ENCODE measurements at places on chromosomes 16 and 17.
A peak's percentile ranks its signal among the peaks of the same experiment; 100 is the strongest.

DNA sequence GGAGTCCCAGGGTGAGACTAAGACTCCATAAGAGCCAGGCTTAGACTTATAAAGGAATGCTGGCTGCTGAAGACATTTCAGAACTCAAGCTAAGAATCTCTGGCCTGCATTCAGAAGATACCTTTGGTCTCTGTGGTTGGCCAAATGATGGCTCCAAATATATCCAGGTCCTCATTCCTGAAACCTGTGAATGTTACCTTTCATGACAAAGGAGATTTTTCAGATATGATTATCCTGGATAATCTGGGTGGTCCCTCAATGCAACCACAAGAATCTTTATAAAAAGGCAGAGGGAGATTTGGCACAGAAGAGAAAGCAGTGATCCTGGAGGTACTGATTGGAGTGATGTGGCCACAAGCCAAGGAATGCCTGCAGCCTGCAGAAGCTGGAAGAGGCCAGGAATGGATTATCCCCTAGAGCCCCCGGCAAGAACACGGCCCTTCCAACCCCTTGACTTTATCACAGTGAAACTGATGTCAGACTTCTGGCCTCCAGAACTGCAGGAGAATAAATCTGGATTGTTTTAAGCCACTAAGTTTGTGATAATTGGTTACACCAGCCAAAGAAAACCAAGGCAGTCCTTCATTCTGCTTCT, 253.3 kb downstream of the SLC39A11 start:
- DNase-seq, result no peak

- DNase-seq, result no peak
These were observed 60.7 kb downstream of the ARSG start for GRCh38 chr17:68352041-68352440.

- DNase-seq, result peak; percentile 67
These were observed 2.5 kb downstream of the CORO1A start for GRCh38 chr16:30185683-30186421.

- DNase-seq, result no peak
These were observed 19.2 kb downstream of the RNF213 start for GRCh38 chr17:80279895-80280294.

GRCh38 chr17:32463304-32463703, 19.0 kb downstream of the PSMD11 start:
- no peak for DNase-seq

DNA sequence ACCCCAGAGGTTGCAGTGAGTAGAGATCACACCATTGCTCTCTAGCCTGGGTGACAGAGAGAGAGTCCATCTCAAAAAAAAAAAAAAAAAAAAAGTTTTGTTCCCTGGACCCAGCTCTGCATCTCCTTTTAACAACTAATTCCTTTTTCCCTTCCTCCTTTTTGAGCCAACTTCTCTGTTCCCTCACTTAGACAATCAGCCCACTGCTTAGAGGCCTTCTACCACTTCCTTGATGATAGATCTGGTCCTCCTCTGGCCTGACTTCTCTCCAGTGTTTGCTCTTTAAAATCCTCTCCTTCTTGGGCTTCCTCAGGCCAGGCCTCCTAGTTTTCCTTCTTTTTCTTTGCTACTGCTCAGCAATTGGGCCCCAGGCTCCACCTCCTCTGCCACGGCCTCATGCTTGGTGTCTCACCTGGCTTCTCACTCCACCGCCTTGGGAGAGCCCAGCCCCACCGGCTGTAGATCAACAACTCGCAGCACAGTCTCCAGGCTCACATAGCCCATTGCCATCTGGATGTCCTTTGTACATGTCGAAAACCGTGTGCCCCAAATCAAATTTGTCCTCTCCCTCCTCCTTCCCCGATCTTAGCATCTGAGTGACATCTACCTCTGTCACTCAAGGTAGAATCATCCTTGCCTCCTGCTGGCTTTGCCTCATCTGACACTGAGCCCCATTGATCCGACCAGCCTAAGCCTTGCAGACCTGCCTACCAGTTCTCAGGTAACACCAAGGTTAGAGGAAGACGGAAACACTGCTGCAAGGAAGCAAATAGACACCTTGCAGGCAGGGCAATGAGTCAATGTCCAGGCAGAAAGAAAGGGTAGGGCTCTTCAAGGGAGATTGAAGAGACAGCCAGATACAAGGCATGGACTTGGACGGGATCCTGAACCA, 17.4 kb downstream of the ARHGAP27 start:
- DNase-seq, result no peak

DNA sequence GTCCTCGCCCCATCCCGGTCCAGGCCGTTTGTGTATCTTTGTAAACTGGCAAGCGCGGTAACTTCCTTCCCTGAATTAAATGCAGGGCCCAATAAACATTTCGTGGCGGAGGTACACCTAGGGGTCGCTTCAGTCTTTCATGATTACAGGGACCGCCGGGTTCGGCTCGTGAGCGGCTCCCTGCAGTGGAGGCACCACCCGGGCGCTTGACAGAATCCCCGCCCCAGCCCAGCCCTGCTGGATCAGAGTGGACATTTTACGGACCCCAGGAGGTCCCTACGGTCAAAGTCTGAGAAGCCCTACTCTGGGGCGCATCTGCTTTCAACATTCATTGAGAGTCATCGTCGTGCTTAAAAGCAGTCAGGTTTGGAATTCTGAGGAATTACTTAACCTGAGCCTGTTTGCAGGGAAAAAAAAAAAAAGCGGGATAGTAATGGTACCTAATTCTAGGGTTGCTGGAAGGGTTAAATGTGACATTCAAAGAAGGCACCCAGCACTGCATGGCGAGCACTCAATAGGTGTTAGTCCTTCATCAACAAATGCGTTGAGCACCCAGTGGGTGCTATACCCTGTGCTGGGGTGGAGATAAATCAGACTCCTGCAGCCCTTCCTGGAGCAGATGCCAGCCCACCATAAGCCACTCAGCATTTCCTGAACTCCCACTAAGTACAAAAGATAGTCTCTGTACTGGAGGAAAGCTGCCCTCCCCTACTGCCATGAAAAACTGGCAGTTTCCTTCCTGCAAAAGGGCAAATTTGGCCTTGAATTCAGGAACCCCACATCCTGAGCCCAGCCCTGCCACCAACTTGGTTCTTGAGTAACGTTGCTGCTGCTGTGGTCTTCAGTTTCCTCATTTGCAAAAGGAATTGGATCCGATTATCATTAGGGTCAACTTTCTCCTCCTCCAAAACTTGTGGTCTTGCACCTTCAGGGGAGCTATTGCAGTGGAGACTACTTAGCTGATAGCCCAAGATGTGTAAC, 658 bp upstream of the DUSP3 start:
- DNase-seq, result no peak

DNA sequence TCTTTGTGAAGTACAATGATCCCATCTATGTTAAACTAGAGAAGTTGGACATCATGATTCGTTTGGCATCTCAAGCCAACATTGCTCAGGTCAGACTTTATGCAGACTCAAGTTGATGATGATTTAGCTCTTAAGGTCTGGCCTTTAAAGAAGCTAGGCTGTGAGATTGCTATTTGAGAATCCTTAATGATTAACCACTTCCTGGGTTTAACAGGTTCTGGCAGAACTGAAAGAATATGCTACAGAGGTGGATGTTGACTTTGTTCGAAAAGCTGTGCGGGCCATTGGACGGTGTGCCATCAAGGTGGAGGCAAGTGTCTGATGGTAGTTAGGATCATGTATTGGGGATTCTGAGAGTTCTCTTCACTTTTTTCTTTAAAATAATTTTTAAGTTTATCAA, 40.3 kb downstream of the AP2B1 start:
- DNase-seq, result no peak

GRCh38 chr16:50282955-50283631, 16.7 kb downstream of the ADCY7 start:
- no peak for DNase-seq

DNA sequence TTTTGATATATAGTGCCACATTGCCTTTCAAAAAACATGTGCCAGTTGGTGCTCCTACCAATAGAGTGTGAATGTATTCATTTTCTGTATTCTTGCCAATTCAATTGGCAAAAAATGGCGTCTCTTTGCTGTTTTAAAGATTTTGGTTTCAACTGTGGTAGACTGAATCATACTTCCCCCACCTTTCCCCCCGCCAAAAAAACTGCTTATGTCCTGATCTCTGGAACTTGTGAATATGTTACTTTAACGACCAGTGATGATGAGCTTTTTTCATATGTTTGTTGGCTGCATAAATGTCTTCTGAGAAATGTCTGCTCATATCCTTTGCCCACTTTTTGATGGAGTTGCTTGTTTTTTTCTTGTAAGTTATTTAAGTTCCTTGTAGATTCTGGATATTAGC, 325.1 kb upstream of the KCNJ16 start:
- no peak for DNase-seq

DNA sequence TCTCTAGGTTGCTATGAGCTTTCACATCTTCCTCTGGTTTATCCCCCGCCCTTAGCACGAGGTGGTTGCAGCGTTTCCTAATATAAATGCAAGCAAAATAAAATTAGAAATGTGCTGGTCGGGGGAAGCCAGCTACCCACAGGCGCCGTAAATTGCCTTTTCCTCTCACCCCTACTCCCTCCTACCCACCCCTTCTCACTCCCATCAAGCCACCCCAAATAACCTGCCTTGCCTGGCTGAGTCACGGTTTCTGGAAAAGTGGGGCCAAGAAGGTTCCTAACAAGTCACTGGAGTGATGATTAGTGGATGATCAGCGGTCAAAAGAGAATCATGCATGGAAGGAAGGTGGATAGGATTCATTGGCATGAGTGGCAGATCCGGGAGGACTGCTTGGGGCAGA, 120.9 kb upstream of the RBFOX1 start:
- no peak for DNase-seq

GRCh38 chr17:7219229-7219811, 316 bp downstream of the DLG4 start:
- DNase-seq, result no peak

- DNase-seq, result no peak
These were observed 590.3 kb upstream of the GOT2 start for GRCh38 chr16:59324462-59324861.

- no peak for DNase-seq
These were observed 118.4 kb upstream of the NOG start for GRCh38 chr17:56475116-56475515.

DNA sequence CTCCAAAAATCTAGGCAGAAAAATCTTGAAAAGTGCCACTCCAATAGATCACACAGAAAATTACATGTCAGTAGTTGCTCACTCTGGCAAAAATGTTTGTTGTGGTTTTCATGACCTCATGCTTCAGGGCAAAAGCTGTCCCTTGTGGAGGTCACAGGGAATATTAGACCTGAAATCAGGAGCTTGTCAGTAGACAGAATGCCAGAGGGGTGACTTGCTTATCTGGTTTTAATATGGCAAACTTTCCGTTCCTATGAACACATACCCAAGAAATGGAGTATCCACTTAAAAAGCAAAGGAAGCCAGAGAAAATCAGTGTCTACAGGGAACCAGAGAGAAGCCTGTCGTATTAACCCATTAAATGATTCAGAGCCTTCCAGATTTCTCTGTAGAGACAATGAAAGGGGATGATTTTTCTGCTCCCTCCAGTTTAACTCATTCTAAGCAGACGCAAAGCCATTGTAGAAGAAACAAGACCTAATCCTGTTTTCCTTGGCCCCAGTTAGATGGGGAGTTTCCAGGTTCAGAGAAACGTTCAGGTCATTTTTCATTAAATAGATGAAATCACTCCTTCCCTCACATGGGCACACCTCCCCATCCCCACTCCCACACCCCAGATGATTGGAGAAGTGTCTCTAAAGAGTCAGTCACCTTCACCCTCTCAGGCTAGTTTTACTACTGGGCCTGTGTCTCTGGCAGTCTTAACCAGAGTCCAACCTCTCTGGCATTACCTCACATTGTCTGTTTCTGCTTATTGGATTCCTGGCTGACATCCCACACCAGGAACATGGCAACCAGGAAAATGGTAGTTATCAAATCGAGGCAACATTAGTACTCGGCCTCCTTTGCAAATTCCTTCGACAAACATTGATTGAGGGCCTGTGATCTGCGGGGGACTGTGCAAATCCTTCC, 6.0 kb downstream of the SOX9 start:
- DNase-seq, result no peak

GRCh38 chr16:75043175-75043895, 44.5 kb downstream of the ZNRF1 start:
- no peak for DNase-seq

- DNase-seq, result no peak
These were observed 21.1 kb upstream of the PHF12 start for GRCh38 chr17:28972437-28972836.

DNA sequence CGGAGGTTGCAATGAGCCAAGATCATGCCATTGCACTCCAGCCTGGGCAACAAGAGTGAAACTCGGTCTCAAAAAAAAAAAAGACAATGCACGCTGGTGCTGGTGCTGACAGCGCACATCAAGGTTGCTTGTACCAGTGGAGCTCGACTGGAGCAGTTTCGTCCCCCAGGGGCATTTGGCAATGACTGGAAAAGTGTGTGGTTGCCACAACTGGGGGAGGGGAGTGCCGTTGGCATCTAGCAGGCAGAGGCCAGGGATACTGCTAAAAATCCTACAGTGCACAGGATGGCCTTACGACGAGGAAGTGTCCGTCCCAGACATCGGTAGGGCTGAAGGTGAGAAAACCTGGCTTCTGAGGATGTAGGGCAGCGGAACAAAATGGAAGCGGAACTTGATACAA, 2.4 kb downstream of the MEAK7 start:
- DNase-seq, result no peak

- DNase-seq, result no peak
These were observed 2.3 kb downstream of the DPEP2NB start for GRCh38 chr16:68013440-68013839.

GRCh38 chr16:67481561-67482232, 740 bp upstream of the ATP6V0D1 start:
- peak; percentile 27 for DNase-seq

- DNase-seq, result no peak
These were observed 3.6 kb downstream of the ZNF48 start for GRCh38 chr16:30398661-30399434.

DNA sequence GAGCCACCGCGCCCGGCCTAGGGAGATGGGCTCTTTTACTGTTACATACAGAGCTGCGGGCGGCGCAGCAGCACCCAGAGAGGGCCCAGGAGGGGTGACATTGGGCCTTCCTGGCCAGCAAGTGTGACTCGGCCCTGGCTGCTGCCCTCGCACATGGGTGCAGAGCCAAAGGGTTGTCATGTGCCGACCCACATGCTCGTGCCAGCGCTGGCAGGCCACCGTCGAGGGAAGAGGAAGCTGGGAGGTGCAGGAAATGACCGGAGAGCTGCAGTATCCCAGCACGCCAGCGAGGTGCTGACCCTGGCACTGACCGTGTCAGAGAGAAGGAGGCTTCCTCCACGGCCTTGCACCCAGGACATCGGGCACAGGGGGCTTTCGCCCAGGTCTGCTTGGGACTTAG, 8.0 kb downstream of the ENDOV start:
- DNase-seq, result no peak

DNA sequence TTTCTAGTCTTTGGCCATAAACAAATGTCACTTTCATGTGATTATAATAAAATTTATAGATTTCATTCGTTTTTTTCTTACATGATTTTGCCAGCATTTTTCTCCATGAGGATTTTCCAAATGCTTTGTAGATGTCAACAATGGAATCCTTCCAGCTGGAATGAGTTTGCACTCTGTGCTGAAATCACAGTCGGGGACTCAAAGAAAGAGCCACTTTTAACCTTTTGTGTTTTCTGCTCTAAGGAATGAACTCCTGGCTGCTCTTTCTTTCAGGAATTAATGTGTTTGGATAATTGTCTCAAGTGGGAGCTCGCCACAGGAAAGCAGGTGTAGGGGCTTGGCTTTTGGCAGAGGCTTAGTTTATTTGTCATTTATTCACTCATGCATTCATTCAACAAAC, 372.3 kb upstream of the SALL1 start:
- DNase-seq, result no peak

All from T-helper 9 cell (primary cell).